Breast epithelium (tissue), 4 donors: ENCODE measurements at places on chromosomes 4 and X.

- H3K36me3 ChIP-seq, result no peaks in the 10 kb centered on the region
- DNase-seq, result no peak
- H3K4me1 ChIP-seq, result peaks cover 8% of the 10 kb centered on the region
- no peaks in the 10 kb centered on the region for H3K27me3 ChIP-seq
- H3K4me3 ChIP-seq, result peak overlapping the region; percentile 43
These were observed 133.8 kb downstream of the PALLD start for GRCh38 chr4:168630445-168631187.

- no peaks in the 10 kb centered on the region for H3K4me1 ChIP-seq
- no peak overlapping the region for H3K27ac ChIP-seq
- no peaks in the 10 kb centered on the region for H3K36me3 ChIP-seq
These were observed 53.7 kb downstream of the SMIM31 start for GRCh38 chr4:164807611-164808010.

GRCh38 chr4:81378386-81378785, 93.3 kb downstream of the RASGEF1B start:
- no peaks in the 10 kb centered on the region for H3K36me3 ChIP-seq
- no peaks in the 10 kb centered on the region for H3K4me1 ChIP-seq
- DNase-seq, result no peak
- H3K27ac ChIP-seq, result no peak overlapping the region

- H3K36me3 ChIP-seq, result no peaks in the 10 kb centered on the region
- H3K27ac ChIP-seq, result no peak overlapping the region
- no peaks in the 10 kb centered on the region for H3K4me1 ChIP-seq
These were observed 417.2 kb downstream of the CFAP47 start for GRCh38 chrX:36336751-36337150.

- no peaks in the 10 kb centered on the region for H3K4me1 ChIP-seq
- peak overlapping the region; percentile 55 for H3K4me3 ChIP-seq
- DNase-seq, result no peak
- H3K27ac ChIP-seq, result peak overlapping the region; percentile 25
- H3K36me3 ChIP-seq, result no peaks in the 10 kb centered on the region
These were observed 2.0 kb downstream of the SPON2 start for GRCh38 chr4:1170156-1170975.

GRCh38 chr4:11495291-11495690, 66.6 kb upstream of the HS3ST1 start:
- no peak for DNase-seq
- no peak overlapping the region for H3K27ac ChIP-seq
- no peaks in the 10 kb centered on the region for H3K4me1 ChIP-seq
- no peak overlapping the region for H3K4me3 ChIP-seq

GRCh38 chr4:80361329-80361900, 25.9 kb downstream of the CFAP299 start:
- H3K4me1 ChIP-seq, result no peaks in the 10 kb centered on the region
- DNase-seq, result no peak
- no peaks in the 10 kb centered on the region for H3K36me3 ChIP-seq
- H3K27ac ChIP-seq, result no peak overlapping the region
- H3K27me3 ChIP-seq, result peaks cover 6% of the 10 kb centered on the region
- H3K4me3 ChIP-seq, result no peak overlapping the region

GRCh38 chrX:40773809-40774208, 38.5 kb upstream of the MED14 start:
- H3K27me3 ChIP-seq, result no peaks in the 10 kb centered on the region
- no peaks in the 10 kb centered on the region for H3K4me1 ChIP-seq
- no peak for DNase-seq
- H3K4me3 ChIP-seq, result no peak overlapping the region
- H3K27ac ChIP-seq, result no peak overlapping the region

DNA sequence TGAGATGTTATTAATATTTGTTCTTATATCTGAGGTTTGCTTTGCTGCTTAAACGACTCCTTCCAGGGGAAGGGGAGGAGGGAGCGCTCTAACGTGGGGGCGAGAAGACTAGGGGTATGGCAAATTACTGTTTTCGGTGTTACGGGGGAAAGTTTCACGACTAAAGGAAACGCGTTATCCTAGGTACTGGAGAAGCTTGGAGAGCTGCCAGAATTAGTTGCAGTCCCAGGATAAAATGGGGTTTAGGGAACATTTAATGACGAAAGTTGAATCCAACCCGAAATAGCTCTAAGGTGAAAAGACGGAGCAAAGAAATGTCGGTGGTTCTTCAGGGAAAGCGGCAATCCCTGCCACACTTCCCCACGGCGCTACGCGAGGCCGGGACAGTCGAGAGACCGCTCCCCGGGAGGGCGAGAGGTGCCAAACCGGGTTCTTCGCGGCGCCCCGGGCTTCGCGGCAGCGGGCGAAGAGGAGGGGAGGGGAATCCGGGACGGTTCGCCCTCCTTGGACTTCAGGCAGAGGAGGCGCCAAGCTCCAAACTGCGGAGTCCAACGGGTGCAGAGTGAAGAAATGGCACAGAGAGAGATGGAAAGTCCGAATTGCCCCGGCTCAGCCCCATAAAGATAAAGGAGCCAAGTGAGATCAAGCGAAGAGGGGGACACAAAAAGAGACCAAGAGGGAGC, 724 bp downstream of the THOC2 start:
- peak; percentile 50 for DNase-seq
- H3K27me3 ChIP-seq, result no peaks in the 10 kb centered on the region

DNA sequence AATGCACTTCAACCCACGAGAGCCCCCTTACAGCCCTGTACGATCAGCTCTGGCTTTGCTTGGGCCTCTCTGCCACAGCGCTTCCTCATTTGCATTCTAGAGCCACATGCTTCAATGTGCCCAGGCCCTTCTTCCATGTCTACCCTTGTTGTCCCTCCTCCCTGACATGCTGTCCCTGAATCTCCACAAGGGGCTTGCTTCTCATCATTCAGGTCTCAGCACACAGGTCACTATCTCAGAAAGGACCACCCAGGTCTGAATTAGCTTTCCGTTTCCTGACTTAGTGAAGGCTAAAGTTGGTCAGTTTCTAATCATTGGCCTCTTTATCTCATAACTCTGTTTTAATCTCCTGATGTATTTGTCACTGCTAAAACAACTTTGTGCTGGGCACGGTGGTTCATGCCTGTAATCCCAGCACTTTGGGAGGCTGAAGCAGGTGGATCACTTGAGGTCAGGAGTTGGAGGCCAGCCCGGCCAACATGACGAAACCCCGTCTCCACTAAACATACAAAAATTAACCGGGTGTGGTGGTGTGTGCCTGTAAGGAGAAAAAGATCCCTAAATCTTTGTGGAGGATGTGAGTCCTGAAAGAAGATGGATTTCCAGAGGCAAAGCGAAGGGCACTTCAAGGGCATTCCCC, 17.9 kb upstream of the SLC34A2 start:
- H3K36me3 ChIP-seq, result no peaks in the 10 kb centered on the region
- H3K4me1 ChIP-seq, result no peaks in the 10 kb centered on the region
- DNase-seq, result no peak
- H3K27ac ChIP-seq, result no peak overlapping the region

GRCh38 chr4:103306870-103307375, 108.8 kb upstream of the CENPE start:
- H3K27ac ChIP-seq, result no peak overlapping the region
- no peaks in the 10 kb centered on the region for H3K27me3 ChIP-seq
- no peak for DNase-seq
- no peaks in the 10 kb centered on the region for H3K36me3 ChIP-seq
- H3K4me1 ChIP-seq, result no peaks in the 10 kb centered on the region

DNA sequence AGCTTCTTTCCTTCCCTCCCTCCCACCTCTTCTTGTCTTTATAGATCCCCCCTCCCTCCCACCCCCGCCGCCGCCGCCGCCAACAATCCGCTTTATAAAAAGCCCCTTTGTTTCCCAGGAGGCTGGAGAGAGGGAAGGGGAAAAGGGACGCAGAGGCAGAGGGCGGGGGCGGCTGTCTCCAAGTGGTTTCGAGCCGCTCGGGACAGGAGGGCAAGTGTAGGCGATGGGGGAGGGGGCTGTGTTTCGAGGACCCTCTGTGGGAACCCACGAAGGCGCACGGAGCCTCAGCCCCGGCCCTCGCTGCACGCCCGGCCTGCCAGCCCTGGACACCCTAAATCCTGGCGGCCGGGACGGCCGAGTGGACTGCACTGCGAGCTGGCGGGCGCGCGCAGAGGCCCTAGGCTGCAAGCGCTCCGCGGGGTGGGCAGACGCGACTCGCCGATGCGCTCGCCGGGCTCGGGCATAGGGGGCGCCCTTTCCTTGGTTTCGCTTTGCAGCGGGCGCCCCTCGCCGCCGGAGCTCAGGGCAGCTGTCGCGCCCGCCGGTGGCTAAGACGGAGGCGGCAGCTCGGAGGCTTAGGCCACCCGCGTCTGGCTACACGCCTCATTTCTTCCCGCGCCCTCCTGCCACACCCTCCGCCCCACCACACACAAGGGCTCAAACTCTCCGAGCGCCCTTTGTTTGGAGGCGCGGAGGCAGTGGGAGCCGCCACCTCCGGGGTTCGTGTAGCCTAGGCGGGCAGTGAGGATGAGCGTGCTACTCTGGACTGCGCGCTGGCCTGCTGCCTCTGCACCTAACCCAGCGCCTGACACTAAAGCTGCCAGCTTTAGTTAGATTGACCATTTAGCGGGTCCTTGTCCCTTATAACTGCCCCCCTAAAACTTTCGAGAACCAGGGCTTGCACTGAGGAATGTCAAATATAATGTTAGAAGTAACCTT, 2.2 kb downstream of the MAMLD1 start:
- H3K4me1 ChIP-seq, result no peaks in the 10 kb centered on the region
- H3K4me3 ChIP-seq, result peak overlapping the region; percentile 77
- peak overlapping the region; percentile 84 for H3K27ac ChIP-seq
- no peaks in the 10 kb centered on the region for H3K36me3 ChIP-seq
- peak; percentile 32 for DNase-seq
- peaks cover 10% of the 10 kb centered on the region for H3K27me3 ChIP-seq

DNA sequence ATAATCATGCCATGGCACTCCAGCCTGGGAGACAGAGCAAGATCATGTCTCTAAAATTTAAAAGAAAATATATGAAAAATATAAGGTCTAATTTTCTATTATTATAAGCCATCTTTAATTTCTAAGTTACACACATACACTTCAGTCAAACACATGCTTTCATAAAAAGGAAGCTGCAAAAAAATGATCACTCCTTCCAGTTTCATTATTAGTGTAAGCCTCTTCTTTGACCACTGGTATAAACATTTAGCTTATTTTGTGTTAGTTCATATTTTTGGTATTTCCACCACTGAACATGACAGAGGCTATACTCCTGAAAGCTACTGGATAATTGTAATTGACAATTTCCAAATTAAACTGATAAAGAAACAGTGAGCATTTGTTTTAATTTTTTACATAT, 163.3 kb upstream of the USP38 start:
- H3K36me3 ChIP-seq, result no peaks in the 10 kb centered on the region
- H3K27ac ChIP-seq, result no peak overlapping the region
- no peaks in the 10 kb centered on the region for H3K27me3 ChIP-seq
- H3K4me1 ChIP-seq, result no peaks in the 10 kb centered on the region

GRCh38 chrX:44459501-44459900, 83.2 kb downstream of the FUNDC1 start:
- DNase-seq, result no peak
- no peaks in the 10 kb centered on the region for H3K4me1 ChIP-seq
- no peak overlapping the region for H3K4me3 ChIP-seq
- no peak overlapping the region for H3K27ac ChIP-seq

- no peaks in the 10 kb centered on the region for H3K4me1 ChIP-seq
- H3K4me3 ChIP-seq, result no peak overlapping the region
- DNase-seq, result no peak
- no peaks in the 10 kb centered on the region for H3K27me3 ChIP-seq
- H3K27ac ChIP-seq, result no peak overlapping the region
These were observed 67.3 kb upstream of the VBP1 start for GRCh38 chrX:155148724-155149537.

GRCh38 chr4:105417624-105418023, 56.2 kb downstream of the PPA2 start:
- no peaks in the 10 kb centered on the region for H3K4me1 ChIP-seq
- H3K36me3 ChIP-seq, result no peaks in the 10 kb centered on the region
- no peak for DNase-seq
- H3K27ac ChIP-seq, result no peak overlapping the region

DNA sequence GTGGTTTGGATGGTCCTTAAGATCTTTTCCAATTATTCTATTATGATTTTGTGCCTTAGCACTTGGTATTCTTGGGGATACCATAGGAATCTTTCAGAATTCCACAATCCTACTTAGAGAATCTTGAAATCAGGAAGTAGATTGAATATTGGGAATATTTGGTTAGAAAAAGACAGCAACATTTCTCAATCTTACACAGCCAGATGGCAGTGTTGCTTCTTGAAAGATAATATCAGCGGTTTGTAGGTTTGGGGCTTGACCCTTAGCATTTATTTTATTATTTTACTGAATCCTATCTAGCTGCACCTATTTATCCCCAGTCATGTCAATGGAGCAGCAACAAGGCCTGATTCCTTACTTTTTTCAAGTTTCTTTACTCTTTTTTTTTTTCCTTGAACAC, 28.6 kb downstream of the MAGEB1 start:
- DNase-seq, result no peak
- no peaks in the 10 kb centered on the region for H3K36me3 ChIP-seq
- H3K27ac ChIP-seq, result no peak overlapping the region
- peaks cover 13% of the 10 kb centered on the region for H3K27me3 ChIP-seq

DNA sequence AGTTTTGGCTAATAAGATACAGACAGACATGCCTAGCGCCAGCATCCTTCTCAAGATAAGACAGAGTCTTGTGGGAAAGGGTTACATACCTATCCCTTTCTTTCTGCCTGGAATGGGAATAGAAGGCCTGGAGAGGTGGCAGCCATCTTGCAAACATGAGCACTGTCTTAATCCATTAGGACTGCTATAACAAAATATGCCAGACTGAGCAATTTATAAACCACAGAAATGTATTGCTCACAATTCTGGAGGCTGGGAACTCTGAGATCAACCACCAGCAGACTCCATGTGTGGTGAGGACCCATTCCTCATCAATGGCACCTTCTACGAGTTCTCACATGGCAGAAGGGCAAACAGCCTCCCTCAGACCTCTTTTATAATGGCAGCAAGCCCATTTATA, 26.5 kb upstream of the NEIL3 start:
- H3K4me1 ChIP-seq, result no peaks in the 10 kb centered on the region
- no peak overlapping the region for H3K4me3 ChIP-seq
- no peaks in the 10 kb centered on the region for H3K27me3 ChIP-seq
- no peaks in the 10 kb centered on the region for H3K36me3 ChIP-seq
- DNase-seq, result no peak

DNA sequence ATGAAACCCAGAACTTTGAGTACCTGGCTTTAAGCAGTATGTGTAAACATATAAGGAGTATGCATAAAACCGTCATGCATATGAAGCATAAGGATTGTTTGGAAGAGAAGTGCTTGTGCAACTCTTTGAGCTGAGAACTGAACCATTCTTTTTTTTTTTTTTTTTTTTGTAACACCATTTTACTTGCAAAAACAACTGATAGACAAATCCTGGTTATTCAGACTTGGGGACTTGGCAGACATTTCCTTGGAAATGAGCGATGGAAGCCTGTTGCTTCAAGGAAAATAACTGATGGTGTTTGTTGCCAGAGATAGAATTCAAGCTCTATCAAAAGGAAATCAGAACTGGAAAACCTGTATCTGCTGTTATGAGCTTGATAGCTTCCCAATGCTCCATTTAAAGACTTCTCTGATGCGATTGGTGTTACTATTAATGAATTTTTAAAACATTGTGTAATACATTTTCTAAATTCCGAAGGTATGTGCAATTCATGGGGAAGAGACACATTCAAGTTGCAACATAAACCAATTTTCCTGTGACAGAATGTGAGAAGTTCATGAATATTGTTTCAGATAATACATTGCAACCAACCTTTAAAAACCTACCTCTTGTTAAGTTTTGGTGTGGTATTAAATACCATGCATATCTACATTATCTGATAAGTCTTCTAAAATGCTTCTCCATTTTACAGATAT, 47.0 kb upstream of the FAT1 start:
- no peaks in the 10 kb centered on the region for H3K27me3 ChIP-seq
- H3K36me3 ChIP-seq, result no peaks in the 10 kb centered on the region
- DNase-seq, result no peak
- no peaks in the 10 kb centered on the region for H3K4me1 ChIP-seq
